ENCODE measurements at places on chromosomes 1 and 21. TPM values are rescaled to one million over a fixed set of nuclear protein-coding genes. Genes with fewer than 3 reads are reported as not detected.
A peak's percentile ranks its signal among the peaks of the same experiment; 100 is the strongest.

- no peak for DNase-seq
Observed at GRCh38 chr1:111571239-111571638, 48.4 kb upstream of the RAP1A start.

GRCh38 chr1:31029026-31029425, 36.5 kb downstream of the PUM1 start:
- peak; percentile 38 for DNase-seq

DNA sequence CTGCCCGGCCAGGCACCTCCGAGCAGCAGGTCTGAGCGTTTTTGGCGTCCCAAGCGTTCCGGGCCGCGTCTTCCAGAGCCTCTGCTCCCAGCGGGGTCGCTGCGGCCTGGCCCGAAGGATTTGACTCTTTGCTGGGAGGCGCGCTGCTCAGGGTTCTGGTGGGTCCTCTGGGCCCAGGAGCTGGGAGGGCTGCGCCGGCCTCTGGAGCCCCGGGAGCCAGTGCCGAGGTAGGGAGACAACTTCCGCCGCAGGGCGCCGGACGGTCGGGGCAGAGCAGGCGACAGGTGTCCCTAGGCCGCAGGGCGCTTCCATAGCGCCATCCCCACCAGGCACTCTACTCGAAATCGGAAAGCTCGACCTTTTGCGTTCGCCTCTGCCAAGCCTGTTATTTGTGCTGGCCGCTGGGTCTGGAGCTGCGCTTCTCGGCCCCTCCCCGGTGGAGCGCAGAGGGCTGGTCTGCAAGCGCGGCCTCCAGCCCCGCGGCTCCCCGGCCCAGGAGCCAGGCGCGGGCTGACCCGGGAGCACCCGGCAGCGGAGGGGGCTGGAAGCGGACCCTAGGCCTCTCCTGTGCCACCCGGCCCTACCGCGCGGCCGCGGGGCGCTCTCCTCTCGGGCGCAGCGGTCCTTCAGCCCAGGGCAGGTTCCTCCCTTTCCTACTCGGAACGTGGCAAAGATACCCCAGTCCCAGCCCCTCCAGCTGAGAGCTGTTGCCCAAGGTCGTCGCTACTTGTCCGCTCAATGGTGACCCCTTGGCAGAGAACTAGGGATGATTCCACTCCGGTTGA, 2.2 kb downstream of the SIM2 start:
- DNase-seq = no peak

GRCh38 chr1:59697150-59697800, 117.5 kb upstream of the HOOK1 start:
- no peak for DNase-seq

- no peak for DNase-seq
Observed at GRCh38 chr1:85308833-85309350, 32.5 kb upstream of the BCL10 start.

DNA sequence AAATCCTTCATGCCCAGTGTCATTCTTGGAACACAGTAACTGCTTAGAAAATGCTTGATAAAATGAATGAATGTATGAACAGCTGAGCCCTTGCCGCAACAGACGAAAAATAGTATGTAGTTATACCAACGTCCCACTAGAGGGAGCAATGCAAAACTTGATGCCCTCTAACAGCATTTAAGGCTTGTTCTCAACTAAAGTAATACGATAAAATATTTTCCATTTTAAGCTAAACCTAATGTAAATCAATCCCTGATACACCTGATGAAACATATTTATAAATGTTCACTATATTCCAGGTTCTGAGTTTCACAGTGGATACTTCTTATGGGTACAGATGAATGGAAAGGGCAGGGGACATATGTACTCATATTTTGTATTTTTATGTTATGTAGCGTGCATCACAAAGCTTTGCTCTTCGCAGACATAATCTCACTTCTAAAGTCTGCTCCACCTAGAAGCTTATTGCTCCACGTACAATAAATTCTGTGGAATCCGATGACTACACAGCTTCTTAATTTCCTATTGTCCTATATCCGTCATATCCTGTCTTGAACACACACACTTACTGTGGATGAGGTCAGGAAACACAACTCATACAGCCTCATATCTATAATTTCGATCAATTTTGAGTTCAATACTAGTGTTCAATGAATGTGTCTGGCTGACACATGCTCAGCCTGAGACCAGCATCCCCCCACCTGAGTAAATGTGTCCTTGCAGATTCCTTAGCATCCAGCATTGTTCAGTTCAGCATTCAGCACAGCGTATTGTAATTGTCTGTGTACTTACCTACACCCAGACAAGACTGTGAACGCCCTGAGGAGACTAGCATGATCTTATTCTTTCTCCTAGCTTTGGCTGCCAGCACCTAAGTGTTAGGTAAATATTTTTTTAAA, 4.4 kb upstream of the UTP25 start:
- DNase-seq = peak; percentile 78

DNA sequence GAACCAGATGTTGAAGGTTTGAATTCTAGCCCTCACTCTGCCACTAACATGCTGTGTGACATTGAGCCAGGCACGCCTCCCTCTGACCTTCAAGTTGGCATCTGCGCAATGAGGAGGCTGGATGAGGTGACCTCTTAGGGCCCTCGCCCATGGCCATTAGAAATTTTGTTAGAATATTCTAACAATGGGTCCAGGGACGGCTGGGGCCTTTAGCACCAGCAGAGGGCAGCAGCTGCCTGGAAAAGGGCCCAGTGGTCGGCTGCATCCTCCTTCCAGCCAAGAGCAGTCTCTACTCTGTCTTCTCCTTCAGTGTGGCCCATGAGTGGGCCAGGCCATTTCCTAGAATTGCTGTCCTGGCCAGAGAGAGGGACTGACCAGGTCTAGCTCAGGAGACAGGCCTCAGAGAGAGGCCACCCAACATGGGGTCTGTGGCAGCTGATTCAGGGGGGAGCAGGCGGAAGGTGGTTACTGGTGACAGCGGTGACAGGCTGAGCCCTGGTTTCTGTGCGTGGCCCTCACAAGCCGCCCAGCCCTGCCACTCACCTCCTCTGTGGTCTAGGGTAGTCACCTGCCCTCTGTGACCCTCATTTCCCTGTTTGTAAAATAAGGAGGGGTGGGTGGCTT, 101.3 kb upstream of the ACTL8 start:
- peak; percentile 50 for DNase-seq

- DNase-seq = no peak
Observed at GRCh38 chr1:47696737-47697441, 259.0 kb downstream of the FOXD2 start.

DNA sequence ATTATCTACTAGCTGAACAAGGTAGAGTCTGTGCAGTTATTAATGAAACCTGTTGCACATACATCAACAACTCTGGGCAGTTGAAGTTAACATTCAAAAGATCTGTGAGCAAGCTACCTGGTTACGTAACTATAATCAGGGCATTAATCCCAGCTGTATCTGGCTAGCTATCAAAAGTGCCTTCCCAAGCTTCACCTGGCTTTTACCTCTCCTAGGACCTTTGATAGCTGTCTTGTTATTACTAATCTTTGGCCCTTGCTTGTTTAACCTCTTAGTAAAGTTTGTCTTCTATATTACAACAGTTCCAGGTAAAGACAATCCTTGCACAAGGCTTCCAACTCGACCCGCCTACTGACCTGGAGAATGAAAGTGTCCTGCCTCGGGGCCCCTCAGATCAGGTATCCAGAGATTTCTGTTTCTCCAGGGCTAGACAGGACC, 29.6 kb upstream of the SLC6A9 start:
- DNase-seq = no peak

DNA sequence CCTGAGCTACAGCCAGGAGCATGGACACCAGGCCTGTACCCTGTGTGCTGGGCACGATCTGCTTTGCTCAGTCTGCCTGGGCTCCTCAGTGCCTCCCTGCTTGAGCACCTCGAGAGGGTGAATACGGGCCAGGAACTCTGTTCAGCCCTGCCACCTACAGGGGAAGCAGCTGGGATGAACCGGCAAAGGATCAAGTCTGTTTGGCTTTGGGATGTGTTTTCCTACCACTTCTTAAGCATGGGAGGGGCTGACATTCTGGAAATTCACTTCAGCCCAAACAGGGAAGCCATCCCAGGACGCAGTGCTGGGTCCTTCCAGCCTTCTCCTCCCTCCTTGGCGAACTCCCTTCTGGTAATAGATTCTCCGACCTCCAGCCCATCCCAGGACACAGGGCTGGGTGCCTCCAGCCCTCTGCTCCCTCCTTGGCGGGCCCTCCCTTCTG, 55.8 kb upstream of the SELENON start:
- peak; percentile 53 for DNase-seq

DNA sequence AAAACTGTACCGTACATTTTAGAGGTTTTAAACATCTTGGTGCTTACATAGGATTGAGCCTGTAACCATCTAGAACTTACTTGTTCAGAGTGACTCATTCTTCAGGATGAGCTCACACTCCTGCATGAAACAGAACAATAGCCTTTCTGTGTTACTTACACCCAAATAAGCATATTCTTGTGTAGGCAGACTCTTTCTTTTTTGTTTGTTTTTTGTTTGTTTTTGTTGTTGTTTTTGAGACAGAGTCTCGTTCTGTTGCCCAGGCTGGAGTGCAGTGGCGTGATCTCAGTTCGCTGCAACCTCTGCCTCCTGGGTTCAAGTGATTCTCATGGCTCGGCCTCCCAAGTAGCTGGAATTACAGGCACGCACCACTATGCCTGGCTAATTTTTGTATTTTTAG, 3.8 kb upstream of the CA6 start:
- DNase-seq = peak; percentile 91

- DNase-seq = no peak
Observed at GRCh38 chr1:158752155-158752712, 2.3 kb upstream of the OR6K6 start.

- no peak for DNase-seq
Observed at GRCh38 chr1:221717485-221717853, 24.4 kb downstream of the DUSP10 start.

- DNase-seq = no peak
Observed at GRCh38 chr1:41800311-41800829, 118.4 kb downstream of the HIVEP3 start.

GRCh38 chr1:94541246-94542087, at the start of gene F3:
F3 (minus strand) TSS chr1:94541759; CDS start chr1:94541636, 123 bp downstream.
- peak; percentile 91 for DNase-seq

- peak; percentile 38 for DNase-seq
Observed at GRCh38 chr1:61081686-61082310, 563 bp upstream of the NFIA start.

DNA sequence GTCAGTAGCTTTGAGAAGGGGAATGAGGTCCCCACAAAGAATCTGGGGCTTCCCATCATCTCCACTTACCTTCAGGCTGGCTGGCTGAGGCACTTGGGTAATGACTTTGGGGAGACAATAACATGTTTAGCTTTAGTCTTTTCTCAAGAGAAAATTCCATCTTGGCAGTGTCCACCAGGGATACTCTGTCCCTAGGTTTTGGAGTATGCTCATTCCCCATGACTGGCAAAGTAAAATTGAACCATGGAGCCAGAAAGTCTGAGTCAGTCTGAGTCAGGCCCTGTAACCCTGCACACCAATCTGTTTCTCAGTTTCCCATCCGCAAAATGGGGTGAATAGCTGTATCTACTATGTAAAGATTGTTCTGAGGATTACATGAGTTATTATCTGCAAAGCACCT, 28.2 kb downstream of the RUNX1 start:
- peak; percentile 49 for DNase-seq

DNA sequence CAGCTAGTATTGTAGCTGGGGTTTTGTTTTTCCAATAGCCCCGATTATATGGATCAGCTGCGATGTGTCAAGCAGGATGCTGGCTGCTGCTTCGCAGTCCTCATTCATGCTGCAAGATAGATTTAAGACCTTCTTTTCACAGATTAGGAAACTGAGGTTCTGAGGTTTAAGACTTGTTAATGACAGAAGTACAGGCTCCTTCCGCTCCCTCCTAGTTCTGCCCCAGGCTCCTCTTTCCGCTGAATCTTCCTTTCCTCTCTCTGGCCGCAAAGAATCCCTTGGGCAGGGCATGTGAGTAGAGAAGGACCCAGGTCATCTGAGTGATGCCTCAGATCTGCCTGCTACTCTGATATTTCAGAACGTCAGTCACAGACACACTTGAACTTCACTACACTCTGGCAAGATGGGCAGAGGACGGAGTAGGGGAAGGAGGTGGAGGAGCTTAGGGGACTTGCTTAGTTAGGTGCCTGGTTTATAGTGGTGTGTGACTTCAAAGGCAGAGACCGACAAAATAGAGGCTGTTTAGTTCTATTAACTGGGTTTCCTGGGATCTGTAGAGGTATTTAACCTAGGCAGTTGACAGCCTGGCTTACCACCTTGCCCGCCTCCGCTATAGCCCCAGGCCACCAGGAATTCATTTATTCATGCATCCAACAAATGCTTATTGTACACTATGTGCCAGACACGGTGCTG, 4.2 kb downstream of the IGSF21 start:
- DNase-seq = no peak

- no peak for DNase-seq
Observed at GRCh38 chr21:46388206-46388880, 64.4 kb downstream of the PCNT start.

DNA sequence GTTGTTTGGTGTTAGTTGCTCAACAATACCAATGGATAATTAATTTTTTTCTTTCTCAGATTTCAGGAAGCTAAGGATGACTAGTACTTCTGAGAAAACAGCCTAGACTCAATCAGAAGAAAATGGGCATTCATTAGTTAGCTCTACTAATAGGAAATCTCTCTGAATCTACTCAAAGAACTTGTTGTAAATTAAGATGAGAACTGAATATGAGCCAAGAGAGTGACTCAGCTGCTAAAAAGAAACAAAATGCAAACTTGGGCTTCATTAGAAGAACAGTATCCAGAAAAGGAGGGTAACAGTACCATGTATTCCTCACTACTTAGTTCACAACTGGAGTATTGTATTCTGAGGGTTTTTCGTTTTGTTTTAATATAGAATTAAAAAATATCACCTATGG, 12.5 kb downstream of the FOXJ3 start:
- DNase-seq = peak; percentile 49

GRCh38 chr21:41640748-41641509, 125.9 kb downstream of the RIPK4 start:
- peak; percentile 60 for DNase-seq

GRCh38 chr1:19096990-19097389, 113.1 kb downstream of the UBR4 start:
- DNase-seq = no peak

The MIS18A gene
- polyA plus RNA-seq = 8.2 TPM

The BCL2L15 gene
- 0.15 TPM for polyA plus RNA-seq

The TAF13 gene
- 28.0 TPM for polyA plus RNA-seq

The F3 gene
- 126 TPM for polyA plus RNA-seq

The LCE2A gene
- 0.50 TPM for polyA plus RNA-seq

The PRXL2B gene
- polyA plus RNA-seq = 22.3 TPM

The SIK1 gene
- 1.9 TPM for polyA plus RNA-seq

The NTNG1 gene
- polyA plus RNA-seq = 1.2 TPM

The WDR4 gene
- 20.2 TPM for polyA plus RNA-seq

The WNT4 gene
- polyA plus RNA-seq = not detected

The PRR9 gene
- not detected for polyA plus RNA-seq

The BTBD19 gene
- 16.0 TPM for polyA plus RNA-seq

The SPATA46 gene
- not detected for polyA plus RNA-seq

The ZBTB21 gene
- polyA plus RNA-seq = 7.8 TPM

Data from IMR-90 (cell line).